ENCODE measurements at places on chromosomes 1 and 21. TPM values are rescaled to one million over a fixed set of nuclear protein-coding genes. Genes with fewer than 3 reads are reported as not detected.

GRCh38 chr1:96487394-96487793 is 234.2 kb upstream of the PTBP2 start:
- peak; percentile 70 for DNase-seq

DNA sequence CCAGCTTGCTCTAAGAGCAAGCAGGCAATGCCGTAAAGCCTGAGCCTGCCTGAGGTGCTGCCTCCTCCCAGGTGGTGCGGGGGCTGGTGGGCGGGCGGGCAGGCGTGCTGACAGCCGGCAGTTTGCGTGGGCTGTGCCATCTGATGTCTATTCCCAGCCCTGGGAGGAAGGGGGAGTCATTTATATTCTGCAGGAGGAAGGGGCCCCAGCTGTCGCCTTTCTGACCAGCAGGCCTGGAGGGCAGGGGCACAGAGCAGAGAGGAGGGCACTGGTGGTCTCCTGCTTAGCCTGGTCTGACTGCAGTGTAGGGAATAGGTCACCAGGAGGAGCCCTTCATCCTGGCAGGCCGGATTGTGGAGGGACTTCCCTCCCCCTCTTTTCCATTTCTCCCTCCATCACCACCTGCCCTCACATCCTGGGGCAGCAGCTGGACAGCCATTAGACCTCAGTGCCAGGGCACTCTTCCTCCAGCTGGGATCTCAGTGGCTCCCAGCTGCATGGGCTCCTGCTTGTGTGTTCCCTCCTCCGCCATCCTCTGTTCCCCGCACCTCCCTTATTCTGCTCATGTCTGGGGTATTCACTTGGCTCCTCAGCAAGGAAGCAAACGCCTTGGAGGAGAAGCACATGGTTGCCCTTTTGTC is 4.4 kb downstream of the CYB561D1 start:
- no peak for DNase-seq

GRCh38 chr1:13901039-13901438 is 201.1 kb downstream of the PRDM2 start:
- DNase-seq = no peak

DNA sequence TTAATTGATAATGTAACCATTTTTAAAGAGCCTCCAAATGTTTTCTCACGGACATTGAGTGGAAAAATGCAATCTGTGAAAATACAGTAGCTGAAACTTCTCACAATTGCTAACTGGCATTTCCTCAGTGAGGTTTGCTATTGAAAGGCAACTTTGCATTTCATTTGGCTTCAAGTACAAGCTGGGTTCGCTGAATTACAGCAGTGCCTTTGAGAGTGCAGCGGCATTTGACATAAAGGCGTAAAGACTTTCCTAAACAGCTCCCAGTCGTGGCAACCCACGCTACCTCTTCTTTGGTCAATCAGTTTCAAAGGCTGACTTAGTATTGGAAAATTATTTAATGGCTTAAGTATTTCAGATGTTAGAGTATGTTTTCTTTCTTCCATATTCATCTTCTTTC is 39.3 kb upstream of the ZBTB18 start:
- DNase-seq = no peak

DNA sequence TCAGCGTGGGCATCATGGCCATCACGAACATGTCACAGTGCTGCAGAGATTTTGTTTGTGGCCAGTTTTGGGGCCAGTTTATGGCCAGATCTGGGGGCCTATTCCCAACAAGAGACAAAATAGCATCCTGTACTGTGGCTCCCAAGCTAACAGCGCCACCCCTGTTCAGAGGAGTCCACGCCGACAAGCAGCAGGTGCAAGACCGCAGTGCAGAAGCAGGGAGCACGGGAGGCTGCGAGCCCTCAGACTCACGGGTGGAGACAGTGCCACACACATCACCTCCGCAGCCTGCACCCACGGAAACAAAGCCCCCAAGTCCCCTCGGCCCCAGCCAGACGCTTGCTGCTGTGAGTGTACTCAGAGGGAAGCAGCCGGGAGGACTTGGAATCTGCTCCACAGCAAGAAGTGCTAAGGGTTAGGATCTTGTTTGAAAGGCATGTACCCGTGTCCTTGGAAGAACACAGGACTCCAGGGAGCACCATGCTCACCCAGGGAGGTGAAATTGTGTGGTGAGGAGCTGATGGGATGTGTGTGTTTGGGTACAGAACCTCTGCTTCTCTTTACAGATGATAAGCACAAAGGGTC is 7.1 kb downstream of the TCP10L start:
- no peak for DNase-seq

The PADI1 gene
- polyA plus RNA-seq = 0.43 TPM

DNA sequence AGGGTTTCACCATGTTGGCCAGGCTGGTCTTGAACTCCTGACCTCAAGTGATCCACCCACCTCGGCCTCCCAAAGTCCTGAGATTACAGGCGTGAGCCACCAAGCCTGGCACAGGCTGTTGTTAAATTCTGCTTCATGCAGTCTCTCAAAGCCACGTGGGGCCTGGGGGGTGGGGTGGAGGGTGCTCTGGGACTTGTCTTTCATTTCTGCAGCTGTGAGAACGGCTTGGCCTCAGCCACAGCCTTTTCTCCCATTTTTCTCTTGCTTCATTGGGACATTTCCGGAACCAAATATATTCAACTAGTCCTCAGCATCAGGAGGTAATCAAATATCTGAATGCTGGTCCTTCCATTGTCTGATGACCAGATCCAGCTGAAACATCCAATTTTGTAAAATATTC is 27.6 kb upstream of the KCNE2 start:
- DNase-seq = no peak

The NES gene
- polyA plus RNA-seq = 0.06 TPM

- DNase-seq = peak; percentile 29
These were observed 479 bp downstream of the SELENOF start for GRCh38 chr1:86913399-86913895.

The FCGR1A gene
- polyA plus RNA-seq = not detected

DNA sequence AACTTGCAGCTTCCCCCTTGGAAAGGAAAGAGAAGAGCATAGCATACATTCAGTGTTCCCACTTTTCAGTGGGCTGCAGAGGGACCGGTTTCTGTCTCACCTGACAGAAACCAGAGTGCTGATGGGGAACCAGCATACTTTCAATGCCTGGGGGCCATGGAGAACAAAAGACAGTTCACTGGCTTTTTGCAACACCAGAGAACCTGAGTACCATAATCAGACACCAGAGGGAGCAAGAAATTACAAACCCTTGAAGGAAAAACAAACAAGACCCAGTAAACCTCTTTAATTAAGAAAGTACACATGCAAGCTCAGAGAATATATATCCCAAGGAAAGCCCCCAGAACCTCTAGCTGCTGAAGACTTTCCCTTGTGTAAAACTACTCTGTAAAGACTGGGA is 51.1 kb downstream of the CSMD2 start:
- peak; percentile 10 for DNase-seq

DNA sequence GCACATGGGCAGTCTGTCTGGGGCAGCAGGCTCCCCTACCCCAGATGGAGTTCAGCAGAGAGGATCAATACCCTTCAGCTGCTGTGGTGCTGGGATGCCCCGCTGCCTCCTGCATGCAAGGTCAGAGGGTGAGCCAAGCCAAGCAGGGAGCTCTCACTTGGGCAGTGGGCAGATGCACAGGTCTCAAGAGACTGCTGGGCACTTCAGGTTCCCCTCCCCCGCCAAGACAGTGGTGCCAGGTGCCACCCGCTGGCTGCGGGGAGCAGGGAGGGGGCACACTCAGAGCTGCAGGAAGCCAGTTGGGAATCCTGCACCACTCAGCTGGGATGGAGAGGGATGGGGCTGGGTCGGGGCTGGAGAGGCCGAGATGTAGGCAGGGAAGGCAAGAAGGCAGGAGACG is 15.8 kb upstream of the EVA1B start:
- no peak for DNase-seq

The PRELP gene
- polyA plus RNA-seq = 0.07 TPM

- no peak for DNase-seq
These were observed 6.1 kb upstream of the NTPCR start for GRCh38 chr1:232944347-232944746.

The FAM72A gene
- 6.0 TPM for polyA plus RNA-seq

The CORT gene
- 0.11 TPM for polyA plus RNA-seq

DNA sequence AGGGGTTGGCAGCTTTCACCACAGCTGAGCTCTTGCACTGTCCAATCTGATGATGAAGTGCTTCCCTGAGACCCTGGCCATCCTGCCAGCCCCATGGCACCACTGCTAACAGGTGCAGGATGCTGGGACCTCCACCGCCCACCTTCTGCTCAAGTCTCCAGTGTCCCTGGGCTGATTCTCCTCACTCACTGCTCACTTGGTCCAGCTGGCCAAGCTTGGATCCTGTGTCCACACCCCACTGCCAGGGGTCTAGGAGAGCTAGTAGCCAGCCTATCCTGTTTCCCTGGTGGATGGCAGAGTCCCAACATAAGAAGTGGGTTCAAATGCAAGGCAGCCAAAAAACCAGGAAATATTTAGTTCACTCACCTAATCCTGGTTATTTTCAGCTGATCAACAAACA is 217.2 kb upstream of the IRF2BP2 start:
- DNase-seq = no peak

All from foreskin keratinocyte (primary cell).